ENCODE measurements at places on chromosomes 7 and 10. TPM values are rescaled to one million over a fixed set of nuclear protein-coding genes. Genes with fewer than 3 reads are reported as not detected.

The PLXDC2 gene
- 19.8 TPM for total RNA-seq

The SLC16A12 gene
- 6.2 TPM for total RNA-seq

The KCNIP2 gene
- 335 TPM for total RNA-seq

The NEUROD6 gene
- not detected for total RNA-seq

The MAT1A gene
- 0.10 TPM for total RNA-seq

The BEND7 gene
- 16.2 TPM for total RNA-seq

The RELN gene
- total RNA-seq = 3.6 TPM

The LYZL2 gene
- total RNA-seq = not detected

The PHYHIPL gene
- not detected for total RNA-seq

The BICC1 gene
- total RNA-seq = 13.0 TPM

The CHN2 gene
- total RNA-seq = 4.1 TPM

GRCh38 chr7:65989694-65990080 is 7.7 kb upstream of the GUSB start:
- no peak for DNase-seq

GRCh38 chr10:71435571-71436267 is 39.0 kb downstream of the CDH23 start:
- peak; percentile 29 for DNase-seq

GRCh38 chr7:40211276-40212003 is 76.6 kb downstream of the SUGCT start:
- DNase-seq = no peak

GRCh38 chr10:12605580-12606405 is 256.4 kb downstream of the CAMK1D start:
- peak; percentile 76 for DNase-seq

DNA sequence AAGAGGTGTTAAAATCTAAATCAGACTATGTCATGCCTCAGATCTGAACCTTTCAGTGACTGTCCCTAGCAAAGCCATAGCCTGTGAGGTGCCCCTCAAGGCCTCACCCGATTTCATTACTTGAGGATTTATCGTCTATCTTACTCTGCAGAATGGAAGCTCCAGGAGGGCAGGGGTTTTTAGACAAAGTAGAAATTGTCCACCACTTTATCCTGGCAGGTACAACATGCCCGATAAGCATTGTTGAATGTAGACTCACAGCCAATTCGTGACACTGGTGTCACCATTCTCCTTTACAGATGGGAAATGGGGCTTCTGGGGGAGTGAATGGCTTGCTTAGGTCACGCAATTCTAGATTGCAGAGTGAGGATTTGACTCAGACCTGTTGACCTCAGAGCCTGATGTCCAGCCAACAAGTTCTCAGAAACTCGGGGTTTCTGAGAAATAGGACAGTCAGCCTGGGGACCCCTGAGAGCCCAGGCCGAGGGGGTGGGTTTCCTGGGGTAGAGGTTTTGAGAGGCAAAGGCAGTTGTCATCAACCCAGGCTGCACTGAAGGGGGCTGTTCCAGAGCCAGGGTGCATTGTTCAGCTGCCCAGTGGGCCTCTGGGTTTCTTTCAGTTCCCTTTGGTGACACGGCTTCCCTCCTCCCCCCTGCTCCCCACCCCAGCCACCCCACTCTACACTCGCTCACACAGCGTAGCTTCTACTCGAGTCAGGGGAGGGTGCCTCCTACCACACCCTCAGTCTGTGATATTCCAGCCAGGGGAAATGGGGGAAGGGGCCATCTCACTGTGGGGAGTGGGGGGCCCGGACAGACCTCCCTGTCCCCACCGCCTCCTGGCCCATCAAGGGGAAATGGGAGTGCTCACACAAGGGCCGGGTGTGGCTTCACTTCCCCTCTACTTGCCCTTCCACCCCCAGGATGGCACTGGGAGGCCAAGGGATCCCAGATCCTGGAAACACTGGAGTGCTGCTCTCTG is 3.1 kb upstream of the IRF5 start:
- DNase-seq = no peak

- no peak for DNase-seq
These were observed 882 bp upstream of the GAL3ST4 start for GRCh38 chr7:100169147-100169850.

- peak; percentile 59 for DNase-seq
These were observed 1.3 kb downstream of the FGFR2 start for GRCh38 chr10:121596689-121597503.

DNA sequence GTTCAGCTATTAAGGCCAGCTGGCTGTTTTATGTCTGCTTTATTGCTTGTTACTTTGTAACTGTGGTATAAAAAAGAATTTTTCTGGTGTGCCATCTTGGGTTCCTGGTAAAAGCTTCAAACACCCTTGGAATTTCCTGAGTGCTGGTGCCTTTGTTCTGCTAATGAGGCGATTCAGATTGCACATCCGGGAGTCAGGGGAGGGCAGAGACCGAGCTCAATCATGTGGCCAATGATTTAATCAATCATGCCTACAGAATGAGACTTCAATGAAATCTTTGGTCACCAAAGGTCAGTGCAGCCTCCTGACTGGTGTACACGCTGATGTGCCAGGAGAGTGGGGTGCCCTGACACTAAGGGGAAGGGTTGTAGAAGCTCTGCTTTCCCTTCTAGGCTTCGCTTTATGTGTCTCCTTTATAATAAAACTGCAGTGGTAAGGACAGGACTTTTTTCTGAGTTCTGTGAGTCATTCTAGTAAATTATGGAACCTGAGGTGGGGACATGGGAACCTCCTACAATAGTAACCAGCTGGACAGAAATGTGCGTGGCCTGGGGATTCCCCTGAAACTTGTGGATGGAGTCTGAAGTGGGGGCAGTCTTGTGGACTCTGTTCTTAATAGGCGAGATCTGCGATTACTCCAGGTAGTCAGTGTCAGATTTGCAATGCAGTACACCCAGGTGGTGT is 69.4 kb upstream of the OGDHL start:
- no peak for DNase-seq

GRCh38 chr7:25103773-25104172 is 21.3 kb downstream of the CYCS start:
- DNase-seq = no peak

DNA sequence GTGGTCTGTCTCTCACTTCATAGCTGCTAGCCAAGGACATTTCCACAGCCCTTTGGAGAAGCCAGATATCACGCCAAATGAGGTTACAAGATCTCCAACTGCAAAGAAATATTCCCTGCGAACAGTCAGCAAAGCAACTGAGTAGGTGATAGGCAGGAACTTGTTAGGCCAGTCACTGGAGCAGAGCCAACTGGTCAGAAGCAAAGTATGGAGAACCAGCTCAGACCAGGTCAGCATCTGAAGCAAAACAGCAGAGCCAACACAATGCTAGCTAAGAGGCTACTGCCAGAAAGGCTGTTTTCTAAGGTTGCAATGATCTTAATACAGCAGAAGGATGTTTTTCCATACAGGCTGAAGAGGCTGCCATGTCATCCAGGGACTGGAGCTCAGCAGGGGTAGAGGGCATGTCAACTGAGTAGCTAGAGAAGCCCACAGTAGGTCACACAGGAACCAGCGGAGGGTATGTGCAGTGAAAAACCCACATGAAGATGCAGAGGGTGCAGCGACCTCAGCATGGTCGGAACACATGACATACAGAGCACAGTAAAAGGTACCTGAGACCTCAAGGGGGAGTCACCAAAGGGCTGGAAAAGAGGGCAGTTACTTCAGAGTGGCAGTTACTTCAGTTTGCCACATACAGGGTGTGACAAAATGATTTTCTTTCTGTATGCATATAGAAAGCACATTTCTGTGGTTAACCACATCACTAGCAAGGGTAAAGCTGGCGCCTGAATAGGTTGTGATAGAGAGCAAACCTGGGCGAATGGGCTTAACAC is 8.9 kb downstream of the SEC31B start:
- no peak for DNase-seq

DNA sequence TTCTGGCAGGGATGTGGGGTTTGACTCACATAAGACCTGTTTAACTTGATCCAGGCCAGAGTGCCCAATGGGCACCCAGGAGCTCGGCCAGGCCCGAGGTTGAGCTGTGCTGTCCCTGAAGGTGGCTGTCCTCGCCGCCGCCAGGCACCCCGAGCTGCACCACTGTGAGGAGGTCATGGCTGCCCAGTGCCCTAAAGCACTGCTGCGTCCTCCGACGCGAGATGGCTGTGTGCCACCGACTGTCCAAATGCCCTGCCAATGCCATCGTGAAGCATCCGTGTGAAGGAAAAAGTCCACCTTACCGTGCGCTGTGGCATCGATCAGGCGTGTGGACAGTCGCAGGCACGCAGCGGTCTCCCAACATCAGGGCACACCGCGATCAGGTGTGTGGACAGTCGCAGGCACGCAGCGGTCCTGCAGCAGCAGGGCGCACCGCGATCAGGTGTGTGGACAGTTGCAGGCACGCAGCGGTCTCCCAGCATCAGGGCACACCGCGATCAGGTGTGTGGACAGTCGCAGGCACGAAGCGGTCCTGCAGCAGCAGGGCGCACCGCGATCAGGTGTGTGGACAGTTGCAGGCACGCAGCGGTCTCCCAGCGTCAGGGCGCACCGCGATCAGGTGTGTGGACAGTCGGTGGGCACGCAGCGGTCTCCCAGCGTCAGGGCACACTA is 120.3 kb downstream of the VIPR2 start:
- no peak for DNase-seq

DNA sequence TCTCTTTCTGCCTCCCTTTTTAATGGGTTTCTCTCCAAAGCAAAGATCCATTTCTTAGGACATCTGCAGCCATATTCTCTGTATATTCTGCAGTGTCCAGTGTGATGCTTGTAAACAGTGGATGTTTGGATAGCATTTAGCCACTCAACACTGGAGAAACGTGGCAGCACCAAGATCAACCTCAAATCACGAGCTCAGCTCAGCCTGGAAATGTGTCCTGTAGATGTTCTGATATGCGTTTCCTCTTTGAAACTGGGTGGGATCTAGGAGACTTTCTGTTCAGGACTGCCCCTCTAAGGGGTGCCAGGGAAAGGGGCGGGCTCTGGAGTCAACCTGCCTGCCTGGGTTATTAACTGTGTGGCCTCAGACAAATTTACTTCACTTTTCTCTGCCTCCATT is 91.2 kb downstream of the NHLRC2 start:
- DNase-seq = no peak

- DNase-seq = no peak
These were observed 188.5 kb downstream of the SNX10 start for GRCh38 chr7:26480156-26480555.

GRCh38 chr10:22712211-22712955 is 2.0 kb downstream of the PIP4K2A start:
- DNase-seq = no peak

GRCh38 chr7:36186359-36187121 is 33.5 kb downstream of the EEPD1 start:
- no peak for DNase-seq

DNA sequence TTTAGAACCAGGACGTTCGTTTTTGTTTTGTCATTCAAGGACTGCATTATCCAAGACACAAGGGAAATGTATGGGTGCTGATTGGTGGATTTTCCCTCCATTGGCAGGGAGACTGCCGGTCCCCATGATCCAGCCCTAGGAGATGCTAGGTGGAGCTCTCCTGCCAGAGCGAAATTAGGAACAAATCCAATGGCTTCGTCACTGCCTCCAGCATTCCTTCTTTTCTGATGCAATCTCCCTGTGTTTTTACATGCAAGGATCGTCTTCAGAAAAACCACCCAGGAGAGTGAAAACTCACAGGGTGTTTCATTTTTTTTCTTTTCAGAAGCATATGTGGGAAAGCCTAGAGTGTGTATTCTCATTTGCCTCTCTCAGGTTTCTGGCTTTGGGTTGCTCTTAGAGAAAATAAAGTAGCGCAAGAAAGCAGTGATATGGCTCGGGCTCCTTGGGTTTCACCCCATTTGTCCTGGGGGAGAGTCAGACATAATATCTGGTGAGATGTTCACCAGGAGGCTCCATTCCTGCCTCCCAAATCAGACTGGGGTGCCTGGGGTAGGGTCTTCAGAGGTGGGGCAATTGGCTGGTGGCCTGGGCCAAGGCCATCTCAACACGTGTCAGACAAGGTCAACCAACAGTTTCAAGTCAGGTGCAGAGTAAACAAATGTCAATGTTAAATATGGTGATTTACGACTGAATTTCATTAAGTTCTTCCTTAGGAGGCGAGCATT is 450.9 kb upstream of the MKI67 start:
- DNase-seq = no peak

- no peak for DNase-seq
These were observed 38.7 kb upstream of the NRBF2 start for GRCh38 chr10:63094405-63094804.

DNA sequence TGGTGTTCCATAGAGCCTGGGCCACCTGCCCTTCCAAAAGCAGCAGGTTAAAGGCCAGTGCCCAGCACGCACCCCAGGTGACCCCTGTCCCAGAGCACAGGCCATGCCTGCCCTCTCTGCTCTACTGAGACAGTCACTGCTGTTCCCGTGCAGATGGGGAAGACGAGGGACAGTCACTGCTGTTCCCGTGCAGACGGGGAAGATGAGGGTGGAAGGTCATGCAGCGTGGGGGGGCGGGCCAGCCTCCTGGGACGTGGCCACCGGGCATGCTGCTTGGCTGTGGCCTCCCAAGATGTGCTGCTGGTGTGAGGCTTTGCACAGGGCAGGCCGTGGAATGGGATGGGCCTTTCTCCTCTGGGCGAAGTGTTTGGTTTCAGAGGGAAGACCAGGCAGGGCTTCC is 18.4 kb downstream of the LRRC27 start:
- no peak for DNase-seq

- DNase-seq = no peak
These were observed 120.9 kb downstream of the TRIL start for GRCh38 chr7:28837216-28837615.

DNA sequence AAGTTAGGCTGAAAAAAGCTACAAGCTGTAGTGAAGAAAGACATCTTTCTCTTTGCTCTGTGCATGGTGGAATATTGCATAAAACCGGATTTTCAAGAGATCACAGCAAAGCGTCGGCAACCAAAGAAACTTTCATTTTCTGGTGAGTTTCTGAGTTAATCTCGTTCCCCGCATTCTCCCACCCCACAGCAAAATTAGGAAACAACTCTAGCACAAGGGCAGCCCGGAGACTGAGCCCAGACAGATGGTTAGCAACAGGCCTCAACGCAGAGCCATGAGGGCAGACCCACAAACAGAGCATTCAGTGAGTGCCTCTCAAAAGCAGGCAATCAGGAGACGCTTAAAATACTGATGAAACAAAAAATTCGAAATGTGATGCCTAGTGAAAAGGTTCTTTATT is 396.1 kb upstream of the KLF6 start:
- no peak for DNase-seq

DNA sequence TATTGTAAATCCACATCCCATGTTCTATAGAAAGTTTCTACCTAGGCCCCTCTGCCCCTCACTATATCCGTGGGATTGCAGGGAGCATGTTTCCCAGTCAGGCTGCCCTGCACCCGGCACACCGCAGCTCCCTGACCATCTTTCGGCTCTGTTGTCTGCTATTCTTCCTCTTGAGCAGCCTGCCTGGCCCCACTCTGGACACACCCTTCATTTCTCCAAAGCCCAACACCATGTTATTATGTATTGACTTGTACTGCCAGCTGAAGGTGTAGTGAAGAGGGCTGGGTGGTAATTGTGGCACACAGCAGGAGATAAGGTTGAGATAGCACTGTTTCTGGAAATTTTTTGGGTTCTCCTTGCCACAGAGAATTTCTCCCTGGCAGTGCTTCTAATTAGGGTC is 9.8 kb downstream of the LRMDA start:
- no peak for DNase-seq

- no peak for DNase-seq
These were observed 111.7 kb downstream of the PDGFA start for GRCh38 chr7:407721-408539.

Data from left cardiac atrium (tissue), 4 donors.